Naive thymus-derived CD8-positive, alpha-beta T cell (primary cell): ENCODE measurements at places on chromosomes 16 and 17. TPM values are rescaled to one million over a fixed set of nuclear protein-coding genes. Genes with fewer than 3 reads are reported as not detected.

GRCh38 chr16:29306943-29307597, 99.4 kb downstream of the NPIPB11 start:
- DNase-seq: no peak

- DNase-seq: no peak
Observed at GRCh38 chr17:17959520-17960361, 12.5 kb downstream of the TOM1L2 start.

DNA sequence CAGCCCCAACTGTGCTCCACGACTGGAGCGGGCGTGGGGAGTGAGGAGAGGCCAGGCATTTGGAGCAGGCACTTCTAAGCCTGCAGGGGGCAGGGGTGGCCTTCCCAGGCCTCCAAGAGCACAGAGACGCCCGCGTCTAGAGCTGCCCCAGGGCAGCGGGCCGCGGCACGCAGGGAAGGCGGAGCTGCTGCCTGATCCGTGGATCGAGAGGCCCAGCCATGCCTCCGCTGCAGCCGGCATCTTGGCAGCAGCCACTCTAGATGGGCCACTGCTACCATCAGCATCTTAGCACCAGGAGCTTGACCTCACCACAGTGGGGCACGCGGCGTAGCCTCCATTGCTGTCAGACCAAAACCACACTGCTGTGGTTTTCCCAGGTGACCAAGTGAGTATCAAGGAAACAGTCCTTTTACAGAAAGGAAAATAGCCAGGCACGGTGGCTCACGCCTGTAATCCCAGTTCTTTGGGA, 20.4 kb upstream of the WDR45B start:
- DNase-seq: no peak

Gene NAGS
- 0.62 TPM for polyA plus RNA-seq

Gene SOCS1
- polyA plus RNA-seq: 13.5 TPM
